ENCODE measurements at places on chromosomes 7 and 10. TPM values are rescaled to one million over a fixed set of nuclear protein-coding genes. Genes with fewer than 3 reads are reported as not detected.

- no peak for DNase-seq
Observed at GRCh38 chr10:106815427-106816043, 349.0 kb downstream of the SORCS1 start.

GRCh38 chr10:127934383-127934782 lies 27.5 kb downstream of the PTPRE start:
- no peak for DNase-seq

DNA sequence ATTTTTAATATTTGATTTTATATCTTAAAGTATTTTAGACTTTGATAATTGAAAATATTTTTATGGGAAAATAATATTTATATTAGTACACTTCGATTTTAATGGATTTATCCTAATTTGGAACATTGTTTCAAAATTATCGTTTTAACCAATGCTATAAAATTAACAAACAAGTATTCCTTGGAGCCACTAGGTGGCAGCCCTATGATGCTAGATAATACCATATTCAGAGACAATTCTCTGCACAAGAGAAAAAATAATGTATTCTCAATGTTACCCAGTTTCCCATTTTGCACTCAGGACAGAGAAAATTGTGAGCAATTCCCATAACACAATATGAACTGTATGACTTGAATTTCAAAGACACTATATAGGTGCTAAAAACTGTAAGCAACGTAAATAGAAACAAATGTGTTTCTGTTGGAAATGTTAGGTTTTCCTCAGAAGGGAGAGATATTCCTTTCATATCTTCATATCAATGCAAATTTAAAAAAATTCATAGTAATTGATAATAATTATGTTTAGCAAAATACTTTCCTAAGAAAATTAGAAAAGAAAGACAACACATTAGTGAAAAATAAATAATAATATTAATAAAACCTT lies 237.8 kb downstream of the SEMA3E start:
- DNase-seq: peak; percentile 59

- no peak for DNase-seq
Observed at GRCh38 chr7:149257146-149257545, 4.8 kb upstream of the ZNF783 start.

DNA sequence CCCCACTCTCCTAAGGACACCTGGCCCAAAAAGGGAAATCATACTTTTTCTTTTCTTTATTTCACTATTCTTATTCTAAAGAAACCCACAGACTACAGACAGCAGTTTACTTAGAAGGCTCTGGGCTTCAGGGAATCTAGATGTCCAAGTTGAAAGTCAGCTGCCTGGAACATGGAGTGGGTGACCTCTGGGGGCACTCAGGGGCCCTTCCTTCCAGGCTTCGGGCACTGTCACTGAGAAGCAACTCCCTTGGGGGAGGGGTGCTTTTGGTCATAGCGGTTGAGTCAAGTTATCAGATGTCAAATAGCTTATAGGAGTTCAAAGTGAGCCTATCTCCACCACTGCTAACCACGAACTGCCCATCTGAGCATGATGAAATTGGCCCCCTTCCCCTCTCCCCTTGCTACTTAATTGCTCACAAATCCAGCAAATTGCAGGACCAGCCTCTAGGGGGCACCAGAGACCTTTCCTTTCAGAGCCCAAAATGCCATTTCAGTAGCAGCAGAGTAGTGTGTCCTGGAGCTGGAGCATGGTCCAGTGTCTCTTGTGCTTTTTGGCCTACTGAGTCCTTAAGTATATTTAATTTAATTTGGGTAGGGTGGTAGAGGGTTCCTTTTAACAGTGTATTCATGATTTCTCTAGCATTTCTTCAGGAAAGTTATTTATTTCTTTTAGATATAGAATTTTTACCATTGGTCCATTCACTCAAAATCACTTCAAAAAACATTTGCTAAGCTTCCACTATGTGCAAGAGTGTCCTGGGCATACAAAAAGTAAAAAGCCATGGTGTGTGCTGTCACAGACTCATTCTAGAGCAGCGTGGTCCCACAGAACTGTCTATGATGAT lies 463.8 kb downstream of the KCNMA1 start:
- DNase-seq: peak; percentile 90

DNA sequence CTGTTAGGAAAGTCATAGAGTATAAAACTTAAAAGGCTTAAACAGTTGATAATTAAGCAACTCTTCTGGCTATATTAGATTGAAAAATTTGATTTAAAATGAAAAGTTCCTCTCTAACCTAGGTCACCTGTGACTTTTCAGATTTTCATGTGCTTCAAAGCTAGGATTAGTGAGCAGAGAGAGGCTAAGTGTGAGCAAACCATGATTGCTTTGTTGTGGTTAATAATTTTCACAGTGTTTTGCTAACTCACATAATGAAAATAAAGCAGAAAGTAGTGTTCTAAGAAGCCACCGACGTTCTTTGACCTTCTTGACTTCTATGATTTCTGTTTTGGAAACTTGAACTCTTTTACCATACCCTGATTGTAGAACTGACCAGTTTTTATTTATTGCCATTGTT lies 75.5 kb upstream of the OIT3 start:
- no peak for DNase-seq

DNA sequence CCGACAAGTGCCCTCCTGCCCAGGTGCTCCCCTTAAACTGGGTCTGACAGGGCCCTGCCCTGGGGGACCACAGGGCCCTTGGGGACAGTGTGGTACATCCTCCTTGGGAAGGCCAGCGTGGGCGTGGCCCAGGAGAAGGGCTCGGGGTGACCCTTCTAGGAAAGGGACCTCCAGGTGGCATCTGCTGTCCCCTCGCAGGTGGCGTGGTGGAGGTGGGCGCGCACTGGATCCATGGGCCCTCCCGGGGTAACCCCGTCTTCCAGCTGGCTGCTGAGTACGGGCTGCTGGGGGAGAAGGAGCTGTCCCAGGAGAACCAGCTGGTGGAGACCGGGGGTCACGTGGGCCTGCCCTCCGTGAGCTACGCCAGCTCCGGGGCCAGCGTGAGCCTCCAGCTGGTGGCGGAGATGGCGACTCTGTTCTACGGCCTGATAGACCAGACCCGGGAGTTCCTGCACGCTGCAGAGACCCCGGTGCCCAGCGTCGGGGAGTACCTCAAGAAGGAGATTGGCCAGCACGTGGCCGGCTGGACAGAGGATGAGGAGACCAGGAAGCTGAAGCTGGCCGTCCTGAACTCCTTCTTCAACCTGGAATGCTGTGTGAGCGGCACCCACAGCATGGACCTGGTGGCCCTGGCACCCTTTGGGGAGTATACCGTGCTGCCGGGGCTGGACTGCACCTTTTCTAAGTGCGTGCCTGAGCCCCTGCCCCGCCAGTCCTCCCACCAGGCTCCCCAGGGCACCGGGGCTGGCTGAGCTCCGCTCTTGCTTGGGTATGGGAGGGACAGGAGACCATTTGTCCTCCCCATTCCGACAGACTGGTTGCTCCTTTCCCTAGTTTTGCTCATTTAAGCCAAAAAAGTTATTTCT lies 972 bp downstream of the PAOX start:
- no peak for DNase-seq

GRCh38 chr10:97771055-97771891 lies 526 bp downstream of the SFRP5 start:
- DNase-seq: no peak

GRCh38 chr10:104255311-104255981 lies 754 bp downstream of the GSTO1 start:
- DNase-seq: peak; percentile 65

DNA sequence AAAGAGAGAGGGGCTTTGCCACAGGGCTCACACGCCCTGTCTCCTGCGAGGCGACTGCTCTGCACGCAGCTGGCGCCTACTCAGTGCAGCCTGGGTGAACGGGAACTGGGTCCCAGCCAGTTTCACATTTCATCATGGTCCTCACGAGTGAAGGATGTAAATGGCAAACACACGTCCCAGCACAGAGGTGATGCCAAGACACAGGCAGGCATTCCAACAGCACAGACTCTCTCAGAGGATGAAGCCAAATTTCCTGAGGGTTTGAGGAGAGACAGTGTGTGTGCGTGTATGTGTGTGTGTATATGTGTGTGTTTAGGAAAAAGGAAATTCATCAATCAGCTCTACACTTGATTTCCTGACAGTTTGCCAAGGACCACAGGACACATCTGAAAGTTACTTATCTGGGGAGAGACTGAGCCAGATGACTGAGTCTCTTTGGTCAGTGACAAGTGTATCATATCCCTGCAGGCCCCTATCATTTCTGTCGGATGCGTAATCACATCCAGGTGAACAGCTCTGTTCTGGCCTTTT lies 53.9 kb downstream of the CHST15 start:
- peak; percentile 73 for DNase-seq

- peak; percentile 67 for DNase-seq
Observed at GRCh38 chr7:130667593-130668257, 823 bp downstream of the COPG2 start.

- DNase-seq: peak; percentile 68
Observed at GRCh38 chr7:30751696-30752273, at the start of gene INMT. Gene INMT (plus strand): TSS chr7:30752135. CDS start chr7:30752151, 16 bp downstream.

DNA sequence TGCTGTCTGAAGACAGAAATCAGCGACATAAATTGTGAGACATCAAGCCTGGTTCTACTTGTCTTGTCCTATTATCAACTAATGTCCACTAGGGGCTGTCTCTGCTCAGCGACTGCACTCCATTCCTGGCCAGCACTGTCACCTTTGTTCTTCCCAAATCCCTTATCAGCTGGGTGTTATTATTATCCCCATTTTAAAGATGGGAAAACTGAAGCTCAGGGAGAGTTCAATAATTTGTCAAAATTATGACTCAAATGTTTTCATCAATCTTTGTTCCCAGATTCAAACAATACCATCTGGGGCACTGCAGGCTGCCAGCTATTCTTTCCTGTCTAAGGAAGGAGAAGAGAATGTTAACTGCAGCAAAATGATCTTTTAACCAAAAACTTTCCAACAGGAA lies 431.6 kb upstream of the NFE2L3 start:
- DNase-seq: peak; percentile 34

DNA sequence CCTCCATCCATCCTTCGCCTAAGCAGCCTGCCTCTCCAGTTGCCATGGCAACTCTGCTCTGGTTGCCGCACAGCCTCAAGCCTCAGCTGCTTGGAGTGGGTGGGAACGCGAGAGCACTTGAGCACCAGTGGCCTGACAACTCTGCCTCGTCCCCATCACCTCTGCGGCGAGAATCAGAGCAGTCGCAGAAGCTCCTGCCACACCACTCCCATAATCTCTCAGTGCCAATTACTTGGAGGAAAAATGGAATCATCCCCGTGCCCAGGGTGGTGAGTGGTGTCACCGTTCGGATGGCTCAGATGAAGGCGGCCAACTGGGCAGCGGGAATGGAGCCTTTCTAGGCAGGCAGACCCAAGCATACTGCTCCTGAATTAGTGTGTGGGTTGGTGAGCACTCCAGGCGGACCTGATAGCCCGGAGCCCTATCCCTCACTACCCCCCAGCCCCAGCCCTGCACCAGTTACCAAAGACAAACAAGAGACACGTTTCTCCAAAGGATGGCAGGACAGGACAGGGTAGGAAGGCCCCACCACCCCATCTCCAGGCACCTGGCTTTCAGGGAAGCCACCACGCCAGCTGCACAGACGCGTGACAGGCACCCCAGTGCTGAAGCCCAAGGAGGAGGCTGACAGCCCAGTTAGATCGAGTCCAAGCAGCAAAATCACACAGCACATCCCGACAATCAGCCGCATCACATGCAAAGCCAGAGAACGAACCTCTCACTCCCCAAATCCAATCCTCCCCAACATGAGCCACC lies 335.4 kb downstream of the PTPRN2 start:
- DNase-seq: no peak

GRCh38 chr7:108143658-108144420 lies 13.7 kb upstream of the LAMB4 start:
- no peak for DNase-seq

DNA sequence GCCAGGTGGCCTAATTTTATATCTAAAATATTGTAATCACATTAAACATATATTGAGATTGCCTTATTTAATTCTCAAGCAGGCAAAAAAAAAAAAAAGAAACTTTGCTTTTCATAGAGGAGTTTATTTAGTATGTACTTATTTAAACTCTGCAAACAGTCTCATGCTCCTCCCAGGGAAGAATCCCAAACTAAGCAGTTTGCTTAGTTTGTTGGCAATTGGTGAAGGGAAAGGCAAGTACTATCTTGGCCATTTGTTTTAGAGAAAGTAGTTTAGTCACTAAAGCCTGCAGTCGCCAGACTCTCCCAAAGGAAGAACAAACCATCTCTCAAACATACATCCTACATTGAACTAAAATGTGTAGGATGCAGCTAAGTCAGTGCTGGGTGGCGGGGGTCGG lies 226.8 kb downstream of the CDC14C start:
- peak; percentile 84 for DNase-seq

GRCh38 chr7:134890246-134891240 lies 95.8 kb upstream of the AGBL3 start:
- peak; percentile 47 for DNase-seq

DNA sequence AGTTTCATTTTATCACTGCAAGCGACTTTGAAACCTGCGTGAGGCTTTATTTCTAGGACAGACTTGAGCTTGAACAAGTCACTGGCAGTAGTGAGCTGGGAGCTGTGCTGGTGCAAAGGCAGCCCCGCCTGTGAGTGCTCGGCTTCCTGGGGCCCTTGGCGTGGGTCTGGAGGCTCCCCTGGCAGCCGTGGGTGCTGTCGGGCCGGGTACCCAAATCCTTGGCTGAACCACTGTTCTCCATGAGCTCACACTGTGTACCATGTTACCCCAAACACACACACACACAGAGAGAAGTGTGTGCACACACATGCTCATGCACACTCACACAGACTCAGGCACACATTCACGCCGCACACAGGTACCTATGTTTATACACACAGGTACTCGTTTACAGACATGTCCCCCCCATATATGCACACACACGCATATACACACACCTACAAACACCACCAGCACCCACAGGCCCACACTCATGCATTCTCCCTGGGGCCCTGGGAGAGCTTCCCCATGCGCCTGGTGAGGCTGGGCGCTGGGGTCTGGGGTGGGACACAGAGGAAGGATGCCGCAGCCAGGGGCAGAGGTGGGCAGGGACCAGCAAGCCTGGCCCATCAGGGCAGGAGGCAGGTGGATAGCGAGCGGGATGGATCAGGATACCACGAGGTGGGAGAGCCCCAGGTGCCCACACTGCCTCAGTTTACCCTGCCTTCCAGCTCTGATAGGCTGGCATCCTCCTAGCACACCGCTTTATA lies 158.8 kb downstream of the ADARB2 start:
- no peak for DNase-seq

- DNase-seq: no peak
Observed at GRCh38 chr7:84981055-84981976, 205.5 kb downstream of the SEMA3D start.

GRCh38 chr10:122034149-122034756 lies 45.3 kb downstream of the TACC2 start:
- DNase-seq: no peak

SAMD9L gene
- total RNA-seq: 11.8 TPM

FAM221A gene
- 1.9 TPM for total RNA-seq

ADAP1 gene
- 2.0 TPM for total RNA-seq

CABCOCO1 gene
- total RNA-seq: 0.13 TPM

CYP3A7 gene
- 0.58 TPM for total RNA-seq

UNC5B gene
- total RNA-seq: 6.4 TPM

ICA1 gene
- total RNA-seq: 4.7 TPM

SPDYE3 gene
- not detected for total RNA-seq

LYZL2 gene
- total RNA-seq: not detected

RNF148 gene
- total RNA-seq: 0.44 TPM

TBX20 gene
- total RNA-seq: not detected

ZPBP gene
- total RNA-seq: not detected

GIMAP1 gene
- total RNA-seq: 3.1 TPM

GFRA1 gene
- total RNA-seq: 41.5 TPM

SORCS3 gene
- total RNA-seq: 0.13 TPM

ZNF488 gene
- 1.2 TPM for total RNA-seq

MAGI2 gene
- total RNA-seq: 6.0 TPM

Measured in muscle of leg (tissue), 16 donors.